ENCODE measurements at places on chromosomes 12 and 14.

DNA sequence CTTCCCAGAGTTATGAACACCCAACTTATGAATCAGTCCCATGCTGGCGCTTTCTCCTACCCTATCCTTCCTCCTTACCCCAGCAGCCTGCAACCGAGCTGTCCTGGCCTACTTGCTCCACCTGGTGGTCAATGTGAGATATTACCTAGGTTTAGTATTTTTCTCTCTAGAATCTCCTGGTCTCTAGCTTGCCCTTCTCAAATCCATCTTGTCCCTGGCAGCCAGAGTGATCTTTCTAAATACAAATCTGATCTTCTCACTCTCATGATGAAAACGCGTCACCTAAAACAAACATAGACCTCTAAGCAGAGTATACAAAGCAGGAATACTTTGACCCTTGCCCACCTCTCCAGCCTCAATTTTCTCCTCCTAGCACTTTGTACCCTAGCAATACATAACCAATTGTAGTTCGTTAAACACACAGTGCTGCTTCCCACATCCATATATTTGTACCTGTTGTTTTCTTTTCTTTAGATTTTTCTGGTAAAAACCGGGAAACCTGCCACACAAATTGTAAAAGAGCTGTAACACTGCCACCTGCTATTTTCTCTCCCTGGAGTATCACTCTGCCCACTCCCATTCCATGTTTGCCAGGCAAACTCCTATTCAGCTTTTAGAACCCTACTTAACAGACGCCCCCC lies 20.0 kb upstream of the TCP11L2 start:
- peak; percentile 65 for DNase-seq

GRCh38 chr14:102821252-102821651 lies 44.0 kb downstream of the TRAF3 start:
- DNase-seq = no peak

DNA sequence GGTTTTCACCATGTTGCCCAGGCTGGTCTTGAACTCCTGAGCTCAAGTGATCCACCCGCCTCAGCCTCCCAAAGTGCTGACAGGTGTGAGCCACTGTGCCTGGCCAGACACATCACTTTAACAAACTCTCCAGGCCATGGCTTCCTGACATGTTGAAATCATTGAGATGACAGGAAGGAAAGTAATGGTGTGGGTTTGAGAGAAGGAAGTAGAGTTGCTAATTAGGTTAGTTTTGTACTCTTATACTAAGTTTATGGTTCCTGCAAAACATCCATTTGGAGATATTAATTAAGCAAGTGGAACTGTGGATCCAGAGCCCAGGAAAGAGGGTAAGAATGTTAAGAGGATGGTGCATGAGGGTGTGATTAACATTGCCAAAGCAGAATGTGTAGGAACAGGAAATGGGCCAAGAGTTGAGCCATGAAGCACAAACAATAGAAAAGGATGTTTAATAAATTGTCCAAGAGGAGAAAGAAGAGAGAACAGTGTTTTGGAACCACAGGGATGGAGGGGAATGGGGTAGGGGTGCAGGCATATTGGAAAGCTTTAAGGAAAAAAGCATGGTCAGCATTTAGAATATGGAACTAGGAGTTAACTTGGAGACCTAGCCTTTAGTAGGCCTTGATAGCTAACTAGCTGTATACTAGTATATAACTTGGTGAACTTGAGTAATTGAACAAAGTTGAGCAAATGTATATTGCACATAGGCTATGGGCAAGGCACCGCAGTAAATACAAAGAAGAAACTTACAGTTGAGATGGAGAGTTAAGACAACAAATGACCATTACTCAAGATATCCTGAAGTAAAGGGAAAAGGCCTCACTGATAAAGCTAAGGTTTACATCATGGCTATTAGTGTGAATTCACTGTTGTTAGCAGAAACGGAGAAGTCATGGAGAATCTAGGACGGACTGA lies 91.3 kb upstream of the DNM1L start:
- no peak for DNase-seq

- DNase-seq = no peak
Observed at GRCh38 chr12:2453761-2454090, 341.0 kb upstream of the FKBP4 start.

DNA sequence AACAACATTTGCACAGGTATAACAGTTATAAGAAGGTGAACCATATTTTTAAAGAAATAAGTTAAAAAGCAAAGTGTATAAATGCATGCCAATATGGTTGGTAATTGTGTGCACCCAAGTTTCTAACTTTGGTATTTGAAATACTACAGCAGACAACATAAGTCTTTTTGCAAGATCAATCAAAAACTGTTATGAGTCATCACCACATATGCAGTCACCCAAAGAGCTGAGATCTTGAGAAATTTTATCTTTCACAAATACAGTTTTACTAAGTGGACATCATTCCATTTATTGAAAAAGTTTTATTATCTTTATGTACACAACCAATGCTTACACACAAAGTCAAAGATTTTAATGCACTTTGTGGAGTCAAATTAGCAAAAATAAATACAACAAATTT lies 7.0 kb upstream of the ACSS3 start:
- no peak for DNase-seq

GRCh38 chr12:31631809-31632208 lies 27.7 kb upstream of the ETFBKMT start:
- DNase-seq = no peak

DNA sequence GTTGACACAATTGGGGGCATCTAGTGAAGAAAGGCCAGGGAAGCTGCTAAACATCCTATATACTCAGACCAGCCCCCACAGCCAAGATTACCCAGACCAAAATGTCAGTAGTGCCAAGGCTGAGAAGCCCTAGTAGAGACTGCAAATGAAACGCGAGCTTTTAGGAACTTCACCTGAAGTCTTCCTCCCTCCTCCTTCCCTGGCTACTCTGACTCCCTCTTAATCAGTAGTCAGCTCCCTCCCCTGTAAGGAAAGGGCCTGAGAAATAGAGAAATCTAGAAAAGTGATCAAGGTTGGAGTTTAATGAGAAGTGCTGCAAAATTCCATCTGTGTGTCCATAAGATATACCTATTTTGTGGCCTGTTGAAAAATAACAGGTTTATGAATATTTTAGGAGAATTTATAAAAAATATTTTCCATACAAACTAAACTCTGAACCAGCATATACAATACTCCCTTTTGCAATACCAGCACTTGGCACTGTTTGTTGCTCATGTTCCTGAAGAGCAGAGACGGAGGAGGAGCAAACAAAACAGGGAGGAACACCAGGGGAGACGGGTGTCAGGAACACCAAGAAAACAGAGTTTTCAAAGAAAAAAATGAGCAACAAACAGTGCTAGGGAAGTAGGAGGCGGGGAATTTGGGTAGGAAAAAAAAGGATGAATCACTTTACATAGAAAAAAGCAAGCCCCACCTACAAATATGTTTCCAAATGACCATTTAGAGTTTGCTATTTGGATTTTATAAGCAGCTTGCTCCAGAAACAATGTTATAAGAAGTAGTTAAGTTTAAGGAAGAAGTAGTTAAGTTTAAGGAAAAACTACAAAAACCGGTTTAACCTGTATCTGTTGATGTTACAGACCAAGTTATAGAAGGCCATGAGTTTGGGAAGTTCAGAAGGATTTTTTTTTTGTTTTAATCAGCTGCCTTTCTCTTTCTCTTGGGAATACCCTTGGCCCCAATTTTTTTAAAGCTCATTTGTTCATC lies 282.1 kb upstream of the GRIP1 start:
- no peak for DNase-seq

DNA sequence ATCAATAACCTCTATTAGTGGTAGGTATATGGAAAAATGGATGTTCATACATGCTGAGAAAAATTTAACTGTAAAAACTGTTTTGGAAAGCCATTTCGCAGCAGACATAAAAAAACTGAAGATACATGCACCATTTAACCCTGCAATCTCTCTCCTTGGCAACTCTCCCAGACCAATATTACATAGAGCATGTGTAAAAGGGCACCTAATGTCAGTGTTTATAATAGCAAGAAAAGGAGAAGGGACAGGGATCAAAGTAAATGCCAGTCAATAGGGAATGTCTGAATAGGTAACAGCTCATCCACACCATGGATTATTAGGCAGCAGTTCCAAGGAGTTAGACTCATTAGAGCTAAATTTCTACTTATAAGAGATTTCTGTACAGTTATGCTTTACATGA lies 77.2 kb downstream of the BTG1 start:
- no peak for DNase-seq

DNA sequence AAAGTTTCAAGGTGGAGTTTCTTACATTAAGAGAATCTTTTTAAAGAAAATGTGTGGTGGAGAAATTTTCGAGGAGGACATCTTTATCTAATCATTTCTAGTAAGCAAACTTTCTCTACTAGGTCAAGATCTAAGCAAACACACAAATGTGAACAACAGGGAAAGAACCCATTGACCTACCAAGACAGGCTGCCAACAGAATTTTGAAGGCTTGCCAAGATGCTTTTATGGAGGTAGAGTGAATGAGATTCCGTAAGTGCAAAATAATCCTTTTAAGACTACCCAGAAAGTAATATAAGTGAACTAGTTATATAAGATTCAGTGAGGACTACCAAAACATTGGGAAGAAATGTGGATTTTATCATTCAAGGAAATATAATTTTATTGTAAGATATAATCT lies 357.1 kb upstream of the PDE3A start:
- no peak for DNase-seq

DNA sequence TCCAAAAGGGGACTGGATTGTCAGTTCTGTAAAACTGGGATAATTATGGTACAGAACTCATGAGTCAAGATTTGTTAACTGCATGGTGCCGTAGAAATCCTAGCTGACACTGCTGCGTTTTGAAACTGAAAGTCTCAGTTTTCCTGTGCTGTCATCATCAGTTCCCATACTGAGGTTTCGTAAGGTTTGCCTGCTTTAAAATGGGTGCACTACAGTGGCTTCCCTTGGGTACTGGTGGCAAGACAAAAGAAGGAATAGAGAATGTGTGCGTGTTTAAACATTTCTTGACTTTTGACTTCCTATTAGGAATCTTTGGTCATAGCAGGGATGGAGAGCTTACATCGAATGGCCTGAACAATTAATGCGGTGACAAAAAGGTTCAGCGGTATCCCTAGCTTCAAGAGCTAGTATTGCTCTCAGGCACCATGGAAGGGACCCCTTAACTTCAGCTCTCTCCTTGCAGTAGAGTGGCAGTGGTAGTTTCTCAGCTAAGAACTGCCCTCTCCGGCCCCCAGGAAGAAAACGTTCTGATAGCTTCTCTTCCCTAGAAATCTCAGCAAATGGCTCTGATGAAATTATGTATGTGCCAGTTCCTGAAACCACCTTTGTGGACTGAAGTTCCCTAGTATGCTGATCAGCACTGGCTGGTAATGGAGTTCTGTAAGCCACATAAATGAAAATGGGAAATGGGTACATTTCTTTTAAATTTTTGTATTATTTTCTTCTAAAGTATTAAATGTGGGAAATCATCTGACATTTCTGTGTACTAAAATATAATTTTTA lies 28.9 kb downstream of the ANO6 start:
- peak; percentile 23 for DNase-seq

DNA sequence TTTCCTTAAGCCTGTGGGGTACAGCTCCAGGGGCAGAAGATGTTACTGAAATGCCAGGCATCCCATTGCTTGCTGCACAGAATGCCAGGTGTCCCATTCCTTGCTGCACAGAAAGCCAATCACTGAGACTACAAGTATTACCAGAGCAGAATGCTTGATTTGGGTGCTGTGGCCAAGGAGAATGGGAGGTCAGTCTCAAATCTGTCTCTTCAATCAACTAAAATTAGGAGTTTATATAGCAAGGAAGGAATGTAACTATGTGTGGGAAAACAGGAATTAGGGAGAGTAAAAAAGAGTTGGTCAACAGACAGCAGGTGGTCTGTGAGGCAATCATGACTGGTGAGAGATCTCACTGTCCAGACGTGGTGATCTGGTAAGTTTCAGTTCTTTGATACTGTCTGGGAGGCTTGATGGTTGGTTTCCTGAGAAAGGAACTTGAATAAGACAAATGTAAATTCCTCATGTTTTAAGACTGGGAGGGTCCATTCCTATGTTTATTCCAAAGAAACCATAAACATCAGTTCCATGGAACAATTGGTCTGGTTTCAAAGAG lies 31.2 kb upstream of the VASH1 start:
- no peak for DNase-seq

- no peak for DNase-seq
Observed at GRCh38 chr14:31781578-31781977, 220.4 kb downstream of the NUBPL start.

- no peak for DNase-seq
Observed at GRCh38 chr12:132777614-132778013, 16.0 kb upstream of the ANKLE2 start.

DNA sequence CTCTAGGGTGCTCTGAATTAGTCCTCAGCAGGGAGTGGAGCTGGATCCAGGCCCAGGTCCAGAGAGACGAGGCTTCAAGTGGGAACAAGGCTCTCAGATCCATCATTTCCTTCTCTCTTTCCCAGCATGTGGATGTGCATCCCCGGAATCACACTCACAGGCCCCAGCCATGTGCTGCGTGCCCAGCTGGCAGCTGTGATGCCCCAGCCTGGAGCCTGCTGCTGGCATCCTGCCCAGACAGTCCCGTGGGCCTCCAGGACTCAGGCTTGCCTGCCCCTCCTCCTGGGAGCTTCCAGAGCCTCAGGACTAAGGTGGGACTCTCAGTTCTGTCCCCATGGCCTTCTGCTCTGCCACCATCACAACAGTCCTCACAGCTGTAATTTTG lies 6.2 kb upstream of the KRT84 start:
- DNase-seq = no peak

DNA sequence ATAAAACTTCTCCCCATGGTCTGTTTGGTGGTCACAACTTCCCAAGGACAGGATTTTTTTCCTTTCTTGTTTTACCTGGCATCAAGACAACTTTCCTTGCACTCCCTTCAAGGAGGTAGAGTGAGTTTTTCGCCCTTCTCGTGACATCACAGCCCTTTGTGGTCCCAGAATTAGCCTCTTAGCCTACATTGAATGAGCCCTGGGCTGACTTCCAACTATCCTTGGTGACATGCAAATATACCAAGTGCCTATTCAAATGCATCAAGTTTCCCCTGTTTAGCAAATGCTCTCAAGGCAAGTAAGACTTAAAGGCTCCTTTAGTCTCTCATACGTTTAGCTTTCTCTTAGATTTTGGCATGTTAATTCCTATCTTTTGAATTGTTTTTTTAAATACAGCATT lies 36.6 kb downstream of the TC2N start:
- DNase-seq = no peak

- no peak for DNase-seq
Observed at GRCh38 chr14:105346200-105346533, 31.6 kb downstream of the PACS2 start.

DNA sequence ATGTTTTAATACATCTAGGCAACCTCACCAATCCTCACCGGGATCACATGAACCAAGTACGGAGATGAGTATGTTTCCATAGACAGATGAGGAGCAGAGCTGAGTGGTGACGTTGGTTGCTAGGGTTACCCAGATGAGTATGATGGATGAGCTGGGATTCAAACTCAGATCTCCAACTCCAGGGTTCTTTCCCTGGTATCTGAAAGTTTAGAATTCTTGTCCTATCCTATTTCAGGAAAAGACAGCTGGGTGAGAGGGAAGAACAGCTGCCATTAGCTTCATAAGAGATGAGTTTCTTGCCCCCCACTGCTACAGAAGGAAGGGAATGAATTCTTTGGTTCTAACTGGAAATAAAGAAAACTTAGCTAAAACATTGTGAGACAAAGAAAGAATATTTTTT lies 728.9 kb upstream of the TBX3 start:
- DNase-seq = no peak

Measured in CD4-positive, alpha-beta T cell treated with Interleukin-12 subunit alpha and Interleukin-12 subunit beta, for 1 hour (primary cell).